ENCODE measurements at places on chromosomes 11 and 22.

DNA sequence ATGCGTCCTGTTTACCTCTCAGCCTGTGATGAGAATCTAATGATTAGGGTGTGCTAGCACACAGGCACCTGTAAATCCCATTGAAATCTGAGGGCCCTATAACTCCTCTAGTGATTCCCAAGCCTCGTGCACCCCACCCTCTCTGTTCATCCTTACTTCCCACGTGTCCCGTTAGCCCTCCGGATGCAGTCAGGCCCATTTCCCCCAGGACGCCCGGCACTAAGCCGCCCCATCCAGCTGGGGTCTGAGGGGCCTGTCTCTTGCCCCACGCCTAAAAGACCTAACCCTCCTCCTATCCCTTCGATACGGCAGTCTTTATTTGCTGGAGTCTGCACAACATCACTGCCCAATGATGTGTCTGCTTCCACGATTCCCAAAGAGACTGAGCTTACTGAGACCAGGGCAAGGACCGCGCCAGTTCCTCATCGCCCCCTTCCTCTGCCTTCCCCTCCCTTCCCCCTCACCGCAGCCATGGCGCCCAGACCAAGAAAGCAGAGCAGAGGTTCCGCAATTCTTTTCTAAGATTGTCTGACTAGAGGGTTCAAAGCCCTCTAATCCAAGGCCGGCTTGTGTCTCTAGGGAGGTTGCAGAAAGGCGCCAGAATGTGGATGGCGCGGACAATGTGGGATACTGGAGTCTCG, 1.1 kb upstream of the FADS2 start:
- no peak for DNase-seq

DNA sequence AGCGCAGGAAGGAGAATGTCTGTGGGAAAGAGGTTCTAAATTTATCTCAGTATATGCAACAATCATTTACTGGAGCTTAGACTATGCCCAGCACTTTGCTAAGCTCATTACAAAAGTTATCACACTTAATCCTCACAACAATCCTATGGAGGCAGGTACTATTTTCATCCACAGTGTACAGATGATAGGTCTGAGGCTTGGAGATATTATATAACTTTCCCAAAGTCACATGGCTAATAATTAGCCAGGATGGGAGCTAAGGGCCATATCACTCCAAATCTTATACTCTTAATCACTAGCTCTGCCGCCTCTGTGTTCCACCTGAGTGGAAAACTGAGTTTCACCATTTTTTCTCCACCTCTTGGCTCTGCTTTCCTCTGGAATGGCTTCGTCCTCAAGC, 47.3 kb upstream of the CAPRIN1 start:
- DNase-seq, result no peak

DNA sequence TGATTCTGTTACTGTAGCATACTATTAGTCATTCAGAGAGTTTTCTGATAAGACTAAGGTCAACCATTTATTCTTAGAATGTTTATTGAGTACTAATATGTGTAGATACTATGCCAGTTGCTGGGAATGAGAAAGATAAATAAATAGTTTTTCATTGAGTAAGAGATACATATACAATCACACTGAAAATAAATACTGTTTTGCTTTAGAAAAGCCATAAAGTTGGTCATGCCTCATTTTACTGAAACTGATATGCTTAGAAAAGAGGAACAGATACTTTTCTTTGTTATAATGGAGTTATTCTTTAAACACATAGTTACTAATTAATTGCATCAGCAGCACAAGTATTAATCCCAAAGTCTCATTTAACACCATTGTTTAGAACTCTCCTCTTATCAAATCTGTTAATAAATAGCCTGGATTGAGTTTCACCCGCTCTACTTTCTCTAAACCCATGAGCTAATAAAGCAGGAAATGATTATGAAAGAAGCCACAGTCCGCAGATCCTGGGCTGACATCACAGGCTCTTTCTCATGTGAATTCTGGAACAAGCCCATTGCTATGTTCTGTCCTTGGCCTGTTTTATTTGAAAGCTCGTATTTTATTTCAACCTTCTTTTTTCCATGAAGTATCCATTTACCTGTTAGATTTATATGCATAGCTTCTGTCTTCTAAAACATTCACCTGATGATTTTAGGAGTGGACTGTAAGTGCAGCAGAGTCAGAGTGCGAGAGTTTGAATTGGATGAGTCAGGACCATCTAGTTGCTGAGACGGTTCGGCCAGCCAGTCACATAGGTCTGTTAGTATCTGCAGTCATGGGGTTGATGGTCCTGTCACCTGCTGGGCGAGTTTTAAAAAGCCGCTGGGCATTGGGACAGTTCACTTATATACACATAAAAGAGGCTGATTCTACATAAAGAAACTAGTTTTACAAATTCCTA, 35.5 kb downstream of the PIWIL4 start:
- DNase-seq, result no peak

GRCh38 chr22:46551321-46551720, 13.9 kb upstream of the CELSR1 start:
- no peak for DNase-seq

GRCh38 chr22:49224243-49224642, 603.4 kb downstream of the BRD1 start:
- no peak for DNase-seq

GRCh38 chr11:12324585-12324984, 52.8 kb upstream of the PARVA start:
- no peak for DNase-seq
